ENCODE measurements at places on chromosomes 3 and 15.

- no peak for DNase-seq
Observed at GRCh38 chr3:153357436-153357835, 195.4 kb downstream of the RAP2B start.

GRCh38 chr3:147391781-147392624 lies 14.3 kb downstream of the ZIC4 start:
- DNase-seq, result no peak

DNA sequence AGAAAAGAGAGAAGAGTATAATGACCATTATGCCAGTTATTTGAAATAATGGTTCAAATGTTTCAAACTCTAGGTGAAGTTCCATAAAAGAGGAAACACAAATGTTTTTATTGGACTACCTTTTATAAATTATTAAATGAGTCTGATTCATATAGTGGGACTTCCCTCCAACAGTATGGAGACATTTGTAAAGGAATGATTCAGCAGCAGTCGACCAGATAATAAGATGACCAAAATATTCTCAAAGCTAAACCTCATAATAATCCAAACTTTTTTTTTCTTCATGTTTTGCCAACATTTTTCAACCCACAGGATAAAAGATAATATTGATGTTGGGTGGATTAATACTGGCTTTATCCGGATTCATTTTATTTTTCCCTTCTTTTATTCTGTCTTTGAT lies 18.8 kb downstream of the TIPARP start:
- no peak for DNase-seq

DNA sequence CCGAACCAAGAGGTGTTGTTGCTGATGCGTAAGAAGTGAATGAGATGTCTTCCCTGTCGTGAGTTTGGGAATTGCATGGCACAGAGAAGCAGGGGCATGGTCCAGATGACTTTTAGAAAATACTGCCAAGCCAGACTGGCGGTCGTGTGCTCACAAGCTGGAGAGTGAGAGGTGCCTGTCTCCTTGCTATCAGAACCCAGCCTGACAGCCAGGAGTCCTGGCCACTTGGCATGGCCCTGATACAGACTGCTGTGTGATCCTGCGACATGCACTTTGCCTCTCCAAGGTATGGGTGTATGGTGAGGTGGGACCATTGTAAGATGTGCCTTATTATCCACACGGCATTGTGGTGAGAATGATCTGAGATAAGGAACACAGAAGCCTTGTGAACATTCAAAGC lies 93.0 kb downstream of the SMAD3 start:
- DNase-seq, result no peak

DNA sequence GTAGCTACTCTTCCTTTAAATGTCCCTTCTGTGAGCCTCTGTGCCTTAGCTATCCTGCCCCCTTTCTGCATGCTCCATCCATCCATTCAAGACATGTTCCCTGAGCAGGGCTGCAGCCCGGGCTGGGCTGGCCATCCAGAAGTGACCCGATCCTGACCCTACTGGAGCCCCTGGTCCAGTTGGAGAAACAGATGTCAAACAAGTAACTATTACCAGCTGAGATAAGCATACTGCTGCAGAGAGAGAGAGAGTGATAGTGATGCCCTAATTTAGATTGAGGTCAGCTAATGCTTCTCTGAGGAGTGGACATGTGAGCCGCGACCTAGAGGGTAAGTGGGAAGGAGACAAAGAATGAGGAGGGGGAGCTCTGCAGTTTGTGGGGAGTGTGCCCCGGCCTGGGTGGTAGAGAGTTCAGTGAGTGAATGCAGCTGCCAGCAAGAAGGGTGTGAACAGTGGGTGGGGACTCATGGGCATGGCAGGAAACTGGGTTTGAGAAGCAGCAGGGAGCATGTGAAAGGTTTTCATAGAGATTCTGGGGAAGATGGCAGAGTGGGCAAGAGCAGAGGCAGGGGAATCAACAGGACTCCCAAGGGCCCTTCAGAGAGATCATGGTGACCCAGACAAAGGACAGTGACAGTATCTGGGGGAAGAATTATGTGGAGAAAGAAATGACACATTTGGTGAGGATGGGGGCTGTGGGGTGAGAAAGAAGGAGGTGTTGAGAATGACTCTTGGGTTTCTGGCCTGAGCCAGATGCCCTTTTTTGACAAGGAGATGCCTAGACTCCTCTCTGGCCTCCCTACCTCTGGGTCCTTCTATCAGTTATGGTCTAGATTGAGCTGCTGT lies 44.9 kb downstream of the CHCHD6 start:
- no peak for DNase-seq

GRCh38 chr15:65761210-65761926 lies 30.7 kb downstream of the DENND4A start:
- DNase-seq, result no peak

- no peak for DNase-seq
Observed at GRCh38 chr3:29338377-29338776, 57.5 kb downstream of the RBMS3 start.

DNA sequence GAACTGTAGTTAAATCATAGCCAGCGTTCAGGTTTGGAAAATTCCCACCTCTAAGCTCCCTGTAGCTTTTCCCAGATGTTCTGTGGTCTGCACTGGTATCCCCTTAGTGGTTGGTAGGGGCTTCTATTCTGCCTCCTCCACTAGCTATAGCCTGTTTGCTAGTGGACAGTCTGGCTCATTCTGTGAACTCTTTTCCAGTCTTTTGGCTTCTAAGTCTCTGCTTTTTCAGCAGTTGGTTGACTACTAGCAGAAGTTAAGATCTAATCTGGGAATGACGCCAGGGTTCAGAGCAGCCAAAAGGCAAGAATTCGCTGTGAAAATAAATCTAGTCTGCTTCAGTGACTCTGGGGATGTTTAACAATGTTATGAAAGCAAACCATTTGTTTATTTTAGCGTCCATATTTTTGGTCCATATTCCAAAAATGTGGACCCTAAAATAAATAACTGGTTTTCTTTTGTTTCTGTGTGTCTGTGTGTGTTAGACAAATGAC lies 73.7 kb upstream of the WDR72 start:
- DNase-seq, result no peak

GRCh38 chr3:73175698-73176097 lies 114.2 kb downstream of the EBLN2 start:
- no peak for DNase-seq

DNA sequence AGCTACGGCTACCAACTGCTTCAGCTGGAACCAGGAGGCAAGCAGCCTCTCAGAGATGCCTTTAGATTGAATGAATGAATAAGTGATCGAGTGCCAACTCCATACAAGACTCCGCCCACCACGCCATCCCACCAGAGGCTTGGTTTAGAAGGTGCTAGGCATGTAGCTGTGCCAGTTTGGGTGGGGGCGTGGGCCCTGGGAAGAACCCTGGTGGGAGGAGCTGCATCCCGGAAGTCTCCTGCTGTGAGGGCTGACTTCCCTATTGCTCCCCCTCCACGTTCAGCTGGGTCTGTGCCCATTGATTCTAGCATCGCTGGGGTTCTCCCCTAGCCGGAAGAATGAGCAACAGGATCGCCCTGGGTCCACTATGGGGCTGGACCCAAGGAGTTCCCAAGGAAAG lies 20.9 kb downstream of the LINGO1 start:
- no peak for DNase-seq

Data from stimulated activated CD4-positive, alpha-beta T cell treated with anti-CD3 and anti-CD28 coated beads, Interleukin-4, amount 100 ng/mL, for 48 hours (primary cell).